ENCODE measurements at places on chromosomes 2 and 18.

GRCh38 chr18:74116633-74117554 lies 30.7 kb downstream of the FBXO15 start:
- no peak for DNase-seq

DNA sequence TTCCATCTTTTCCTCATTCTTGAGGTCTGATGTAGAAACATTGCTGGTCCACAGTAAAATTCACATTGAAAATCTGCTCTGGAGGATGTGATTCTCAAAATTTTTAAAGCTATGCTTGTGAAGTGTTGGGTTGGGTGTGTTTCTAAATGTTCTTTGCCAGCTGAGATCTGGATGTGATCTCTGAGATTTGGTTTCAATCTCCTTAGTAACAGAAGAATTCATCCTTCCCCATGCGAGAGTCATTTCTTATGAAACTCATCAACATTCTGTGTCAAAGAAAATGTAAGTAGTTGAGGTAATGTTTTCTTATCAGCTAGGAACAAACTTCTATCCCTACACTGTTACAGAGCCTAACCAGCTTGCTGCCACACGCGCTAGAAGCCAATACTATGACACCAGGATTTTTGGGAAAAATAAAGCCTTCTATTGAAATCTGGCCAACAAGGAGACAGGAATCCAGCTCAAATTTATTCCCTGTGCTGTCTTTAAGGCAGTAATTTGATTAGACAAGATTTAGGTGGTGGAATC lies 134.9 kb downstream of the PTH2R start:
- no peak for DNase-seq

GRCh38 chr2:35174845-35175244 lies 1180.7 kb upstream of the CRIM1 start:
- no peak for DNase-seq

GRCh38 chr2:218036371-218036770 lies 32.7 kb upstream of the RUFY4 start:
- DNase-seq, result no peak

DNA sequence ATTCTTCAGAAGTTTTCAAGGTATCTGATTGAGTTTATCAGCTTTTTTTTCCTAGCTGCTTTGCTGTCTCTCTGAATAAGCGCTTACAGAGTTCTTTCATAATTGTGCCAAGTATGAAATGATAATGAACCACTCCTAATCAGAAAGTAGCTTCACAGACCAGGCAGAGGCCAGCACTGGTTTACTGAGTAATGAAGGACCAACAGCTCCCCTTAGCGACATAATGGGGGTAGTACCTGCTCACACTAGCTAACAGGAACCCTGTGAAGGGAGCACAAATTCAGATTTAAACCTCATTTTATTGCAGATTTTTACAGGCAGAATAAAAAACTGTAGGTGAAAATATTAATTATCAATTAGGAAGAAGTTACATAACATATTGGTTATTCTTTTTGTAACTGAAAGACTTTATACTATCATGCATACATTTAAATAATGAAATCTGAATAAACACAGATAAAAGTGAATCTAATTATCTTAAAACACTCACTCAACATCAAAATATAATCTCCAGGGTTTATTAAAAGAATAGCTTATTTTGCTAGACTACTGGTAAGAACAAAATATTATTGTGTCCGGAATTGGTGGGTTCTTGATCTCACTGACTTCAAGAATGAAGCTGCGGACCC lies 53.7 kb upstream of the LRRC30 start:
- DNase-seq, result no peak

DNA sequence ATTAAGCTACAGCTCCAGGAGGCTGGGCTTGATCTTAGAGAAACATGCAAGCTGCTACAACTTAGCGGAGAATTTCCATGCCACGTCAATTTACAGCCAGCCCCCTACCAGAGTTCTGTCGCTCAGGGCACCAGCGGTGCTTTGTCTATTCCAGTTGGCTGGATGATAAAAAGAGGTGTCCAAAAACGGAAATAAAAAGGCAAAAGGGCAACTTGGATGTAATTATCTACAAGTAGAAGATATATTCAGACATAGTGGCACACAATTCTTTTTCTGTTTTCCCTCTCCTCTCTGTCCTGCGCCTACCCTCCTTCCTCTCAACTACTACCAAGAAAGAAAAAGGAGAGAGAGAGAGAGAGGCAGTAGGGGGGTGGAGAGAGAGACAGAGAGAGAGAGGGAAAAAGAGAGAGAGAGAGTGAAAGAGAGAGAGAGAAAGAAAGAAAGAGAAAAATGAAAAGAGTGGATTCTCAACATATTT lies 363 bp upstream of the RFTN2 start:
- DNase-seq, result no peak

DNA sequence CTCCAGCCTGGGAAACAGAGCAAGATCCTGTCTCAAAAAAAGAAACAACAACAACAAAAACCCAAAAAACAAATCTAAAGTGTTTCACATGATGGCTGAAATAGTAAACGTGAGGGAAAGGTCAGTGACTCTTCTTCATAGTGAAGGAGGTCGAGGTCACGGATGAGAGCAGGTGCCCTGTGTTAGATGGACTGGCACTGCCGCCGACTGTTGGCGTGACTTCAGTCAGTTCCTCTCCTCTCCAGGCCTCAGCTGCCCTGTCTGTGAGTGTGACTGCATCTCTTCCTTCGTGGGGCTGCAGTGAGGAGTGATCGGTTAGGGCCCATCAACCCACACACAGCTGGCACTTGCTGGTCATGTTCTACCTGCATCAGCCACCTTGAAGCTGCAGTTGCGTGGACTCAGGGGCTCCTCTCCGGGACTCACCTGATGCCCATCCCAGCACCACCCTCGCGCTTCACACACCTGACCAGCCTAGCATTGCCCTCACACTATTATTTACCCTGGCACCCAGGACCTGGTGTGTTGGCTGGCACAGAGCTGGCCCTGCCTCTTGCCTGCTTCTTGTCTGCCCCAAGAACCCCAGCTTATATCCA lies 30.1 kb upstream of the TMEM87B start:
- no peak for DNase-seq

GRCh38 chr2:25744055-25744454 lies 70.7 kb upstream of the DTNB start:
- DNase-seq, result no peak

DNA sequence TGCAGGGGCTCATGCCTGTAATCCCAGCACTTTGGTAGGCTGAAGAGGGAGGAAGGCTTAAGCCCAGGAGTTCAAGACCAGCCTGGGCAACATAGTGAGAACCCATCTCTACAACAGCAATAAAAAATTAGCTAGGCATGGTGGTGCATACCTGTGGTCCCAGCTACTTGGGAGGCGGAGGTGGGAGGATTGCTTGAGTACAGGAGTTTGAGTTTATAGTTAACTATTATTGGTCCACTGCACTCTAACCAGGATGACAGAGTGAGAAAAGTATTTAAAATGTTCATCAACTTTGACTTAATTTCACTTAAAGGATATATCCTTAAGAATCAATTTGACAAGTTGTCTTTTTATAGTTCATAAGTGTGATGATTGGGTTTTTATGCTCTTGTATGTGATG lies 14.3 kb upstream of the GPD2 start:
- DNase-seq, result no peak

GRCh38 chr2:18924886-18925285 lies 335.5 kb upstream of the NT5C1B start:
- DNase-seq, result no peak
